A549 treated with DMSO at 1 μM for 4 hours (cell line): ENCODE measurements at places on chromosomes 7 and 10. TPM values are rescaled to one million over a fixed set of nuclear protein-coding genes. Genes with fewer than 3 reads are reported as not detected.

SYCE1 gene
- not detected in 5 replicates for total RNA-seq

HOXA2 gene
- 0.70 to 1.6 TPM (median 1.2 TPM) in 5 replicates for total RNA-seq

VIPR2 gene
- total RNA-seq = 0.02 TPM in 1 of 5 replicates, not detected in the others

TBX20 gene
- 2.2 to 3.2 TPM (median 2.8 TPM) in 5 replicates for total RNA-seq

ENKUR gene
- total RNA-seq = 0.17 to 0.43 TPM (median 0.31 TPM) in 5 replicates

CRYGN gene
- total RNA-seq = not detected in 5 replicates

TLX1 gene
- 0.05 TPM in 1 of 5 replicates, not detected in the others for total RNA-seq

SPDYE1 gene
- not detected in 5 replicates for total RNA-seq

CCM2 gene
- total RNA-seq = 34.0 to 45.1 TPM (median 41.0 TPM) in 5 replicates

VTI1A gene
- total RNA-seq = 12.6 to 15.9 TPM (median 13.9 TPM) in 5 replicates

CFAP70 gene
- 0.12 to 0.37 TPM (median 0.19 TPM) in 5 replicates for total RNA-seq

FUOM gene
- 11.4 to 16.0 TPM (median 13.1 TPM) in 5 replicates for total RNA-seq

CLIP2 gene
- 15.4 to 21.9 TPM (median 19.8 TPM) in 5 replicates for total RNA-seq

HOXA3 gene
- total RNA-seq = 7.1 to 12.9 TPM (median 7.6 TPM) in 5 replicates

ELN gene
- total RNA-seq = 0.06 to 0.14 TPM (median 0.10 TPM) in 5 replicates

SPAM1 gene
- total RNA-seq = not detected in 5 replicates

PRLHR gene
- not detected in 5 replicates for total RNA-seq

FMC1 gene
- 16.6 to 34.7 TPM (median 32.2 TPM) in 5 replicates for total RNA-seq

LBX1 gene
- total RNA-seq = not detected in 5 replicates

ADRB1 gene
- total RNA-seq = 0.54 to 0.86 TPM (median 0.76 TPM) in 5 replicates

PRTFDC1 gene
- 17.0 to 23.8 TPM (median 18.2 TPM) in 5 replicates for total RNA-seq

CYP2C19 gene
- total RNA-seq = not detected in 5 replicates

LGI1 gene
- not detected in 5 replicates for total RNA-seq

PIP gene
- not detected in 5 replicates for total RNA-seq

NUPR2 gene
- not detected in 5 replicates for total RNA-seq
